ENCODE measurements at places on chromosomes 2 and 18. TPM values are rescaled to one million over a fixed set of nuclear protein-coding genes. Genes with fewer than 3 reads are reported as not detected.

GRCh38 chr18:79889569-79889968, 61.9 kb downstream of the SLC66A2 start:
- DNase-seq, result no peak

- no peak for DNase-seq
Observed at GRCh38 chr18:48905513-48905912, 45.3 kb downstream of the SMAD7 start.

- no peak for DNase-seq
Observed at GRCh38 chr2:29309090-29310029, 194.1 kb downstream of the CLIP4 start.

Gene ZNF396
- total RNA-seq, result 1.3 TPM

Gene MYL1
- not detected for total RNA-seq
